Calu3 (cell line): ENCODE measurements at places on chromosomes 3 and 15. TPM values are rescaled to one million over a fixed set of nuclear protein-coding genes. Genes with fewer than 3 reads are reported as not detected.

TEX55 gene
- not detected in 2 replicates for total RNA-seq

ARHGEF26 gene
- 19.0 and 21.4 TPM in 2 replicates for total RNA-seq

PRSS50 gene
- total RNA-seq: not detected in 2 replicates

SH2D7 gene
- total RNA-seq: not detected in 2 replicates

SLC51B gene
- not detected in 2 replicates for total RNA-seq

CCNB2 gene
- total RNA-seq: 72.5 and 86.4 TPM in 2 replicates

RASL12 gene
- total RNA-seq: 0.12 and 0.39 TPM in 2 replicates

C3orf20 gene
- 0.28 and 0.39 TPM in 2 replicates for total RNA-seq

SLC15A2 gene
- total RNA-seq: 4.6 and 10.7 TPM in 2 replicates

ABCF3 gene
- total RNA-seq: 114 and 116 TPM in 2 replicates

CA12 gene
- total RNA-seq: 21.5 and 26.0 TPM in 2 replicates

GOLGA6L9 gene
- total RNA-seq: 5.8 and 6.9 TPM in 2 replicates

DPPA2 gene
- not detected in 2 replicates for total RNA-seq

LTK gene
- total RNA-seq: 0.24 and 0.32 TPM in 2 replicates

SEMA6D gene
- not detected in 2 replicates for total RNA-seq

DNA sequence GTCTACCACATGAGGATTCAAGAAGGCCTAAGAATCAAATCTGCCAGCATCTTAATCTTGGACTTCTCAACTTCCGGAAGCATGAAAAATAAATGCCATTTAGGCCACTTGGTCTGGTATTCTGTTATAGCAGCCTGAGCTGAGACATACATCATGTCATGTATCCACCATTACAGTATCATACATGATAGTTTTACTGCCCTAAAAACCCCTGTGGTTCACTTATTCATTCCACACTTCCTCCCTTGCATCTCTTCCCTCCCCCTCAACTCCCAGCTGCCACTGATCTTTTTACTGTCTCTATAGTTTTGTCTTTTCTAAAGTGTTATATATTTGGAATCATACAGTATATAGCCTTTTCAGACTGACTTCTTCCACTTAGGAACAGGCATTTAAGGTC, 161.8 kb downstream of the SNRK start:
- DNase-seq: no peak

DNA sequence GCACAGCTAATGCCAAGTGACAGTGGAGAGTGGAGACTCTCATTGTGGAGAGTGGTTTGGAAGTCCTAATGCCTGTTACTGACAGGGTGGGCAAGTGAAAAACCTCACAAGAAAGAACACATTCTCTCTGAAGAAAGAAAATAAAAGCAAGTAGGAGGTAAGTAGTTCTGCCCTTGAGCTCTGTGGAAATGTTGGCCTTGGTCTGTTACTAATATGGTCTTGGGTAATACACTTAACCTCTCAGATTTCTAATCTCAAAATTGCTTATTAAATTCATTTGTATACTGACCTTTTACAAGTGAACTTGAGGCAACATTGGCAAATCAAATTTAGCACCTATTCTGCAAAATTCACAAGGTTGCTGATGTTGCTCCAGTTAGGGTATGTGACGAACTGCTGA, 291.6 kb upstream of the CBLB start:
- no peak for DNase-seq

- no peak for DNase-seq
Measured at GRCh38 chr15:52232327-52232726, 41.1 kb upstream of the GNB5 start.

- DNase-seq: no peak
Measured at GRCh38 chr15:40367371-40367685, 9.3 kb downstream of the DISP2 start.

DNA sequence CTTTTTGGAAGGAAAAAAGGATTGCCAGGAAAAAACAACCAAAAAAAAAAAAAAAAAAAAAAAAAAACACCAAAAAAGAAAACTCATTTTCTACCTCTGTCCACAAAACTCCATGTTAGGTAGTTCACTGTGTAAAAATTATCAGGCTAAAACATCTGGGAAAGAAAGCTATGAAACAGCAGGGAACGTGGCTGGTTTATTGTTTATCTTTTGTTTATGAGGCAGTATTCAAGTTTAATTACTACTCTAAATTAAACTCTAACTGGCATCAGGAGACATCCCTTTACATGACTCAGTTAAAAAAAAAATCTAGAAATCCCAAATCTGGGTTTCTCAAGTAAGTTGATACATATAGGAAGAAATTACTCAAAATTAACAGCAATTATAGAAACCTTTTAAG, 21.8 kb downstream of the MEIS2 start:
- no peak for DNase-seq

DNA sequence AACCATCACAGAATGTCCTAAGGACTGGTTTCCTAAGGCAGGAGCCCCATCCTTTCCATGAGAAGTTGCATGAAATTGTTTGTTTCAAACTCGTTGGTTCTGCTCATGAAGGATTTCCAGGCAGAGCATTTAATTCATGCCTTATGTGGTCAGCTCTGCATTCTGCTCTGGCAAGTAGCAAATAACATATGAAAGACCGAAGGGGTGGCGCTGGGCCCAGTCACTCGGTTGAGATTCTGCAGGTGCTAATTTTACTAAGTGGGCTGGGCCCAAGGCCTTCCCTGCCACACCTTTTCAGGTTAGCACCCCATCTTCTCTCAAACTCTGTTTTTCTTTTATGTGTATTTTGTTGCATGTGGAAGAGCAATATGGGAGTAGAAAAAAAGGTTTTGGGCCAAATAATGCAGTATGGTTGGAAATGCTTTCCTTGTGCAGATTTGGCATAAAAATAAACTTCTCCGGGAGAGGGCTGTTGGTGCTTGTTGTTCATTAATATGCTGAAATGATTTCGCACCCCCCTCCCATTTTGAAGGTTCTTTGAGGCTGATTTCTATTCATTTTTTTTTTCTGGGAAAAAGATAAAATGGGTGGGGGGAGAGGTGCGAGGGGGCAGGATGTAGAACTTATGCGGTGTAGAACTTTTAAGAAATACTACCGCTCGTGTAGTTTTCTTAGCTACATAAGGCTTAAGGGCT, 182.9 kb upstream of the FEZF2 start:
- DNase-seq: no peak

- DNase-seq: no peak
Measured at GRCh38 chr3:22175947-22176346, 424.9 kb upstream of the ZNF385D start.

- no peak for DNase-seq
Measured at GRCh38 chr15:80052597-80053304, 6.7 kb upstream of the ZFAND6 start.

DNA sequence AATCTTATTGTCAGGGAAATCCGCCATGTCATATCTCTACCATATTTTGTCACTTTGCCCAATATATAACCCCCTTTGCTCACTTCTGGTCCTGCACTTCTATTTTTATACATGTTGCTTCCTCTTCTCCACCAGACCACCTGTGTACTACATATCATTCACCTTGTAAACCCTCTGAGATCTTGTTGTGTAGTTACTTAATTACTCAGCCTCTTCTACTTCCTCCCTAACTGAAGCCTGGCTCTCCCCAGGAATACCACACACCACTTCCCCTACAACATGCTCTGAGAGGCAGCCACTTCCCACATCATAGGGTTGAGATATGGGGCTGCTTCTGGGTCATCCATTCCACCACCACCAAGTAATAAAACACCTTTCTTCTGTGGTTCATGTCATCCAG, 10.0 kb downstream of the HEXA start:
- no peak for DNase-seq

DNA sequence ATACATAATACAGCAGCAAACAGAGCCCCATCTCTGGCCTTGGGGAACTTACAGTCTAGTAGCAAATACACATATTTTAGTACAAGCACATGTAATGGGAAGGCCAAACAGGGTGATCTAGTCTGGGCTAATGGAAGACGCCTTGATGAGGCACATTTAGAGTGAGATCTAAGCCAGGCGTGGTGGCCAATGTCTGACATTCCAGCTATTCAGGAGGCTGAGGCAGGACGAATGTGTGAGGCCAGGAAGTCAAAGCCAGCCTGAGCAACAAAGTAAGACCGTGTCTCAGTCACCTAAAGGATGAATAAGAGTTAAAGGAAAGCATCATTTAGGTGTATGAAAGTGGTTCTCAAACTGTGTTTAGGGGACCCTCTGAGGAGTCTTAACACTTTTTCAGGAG, 291.9 kb downstream of the MAGI1 start:
- DNase-seq: no peak

DNA sequence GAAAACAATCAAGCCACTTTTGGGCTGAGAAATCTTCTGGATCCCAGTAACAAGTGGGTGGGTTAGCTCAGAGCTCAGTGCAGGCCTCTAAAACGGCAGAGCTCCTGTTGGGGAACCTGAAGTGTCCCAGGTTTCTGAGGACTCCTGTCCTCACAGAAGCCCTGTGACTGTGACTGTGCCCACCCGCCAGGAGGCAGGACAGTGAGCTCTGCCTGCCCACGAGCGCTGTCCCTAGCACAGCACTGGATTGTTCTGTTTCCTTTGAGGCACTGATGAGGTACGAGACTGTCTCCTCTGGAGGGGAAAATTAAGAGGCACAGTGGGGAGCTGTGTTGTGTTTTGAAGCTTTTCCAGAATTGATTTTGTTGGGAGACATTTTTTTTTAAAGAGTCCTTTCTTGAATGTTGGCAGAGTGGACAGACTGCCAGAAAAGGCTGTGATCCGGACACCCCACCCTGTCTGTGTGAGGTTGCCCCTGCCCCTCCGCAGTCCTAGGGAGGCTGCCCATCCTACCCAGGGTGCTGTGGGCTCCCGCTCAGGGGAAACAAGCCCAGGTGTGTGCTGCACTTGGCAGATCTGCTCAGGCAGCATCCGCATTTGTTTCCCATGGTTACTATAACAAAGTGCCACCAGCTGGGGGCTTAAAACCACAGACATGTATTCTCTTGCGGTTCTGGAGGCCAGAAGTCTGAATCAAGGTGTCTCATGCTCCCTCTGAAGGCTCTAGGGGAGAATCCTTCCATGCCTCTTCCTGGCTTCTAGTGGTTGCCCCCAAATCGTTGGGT, 66.6 kb upstream of the LARS2 start:
- DNase-seq: no peak

GRCh38 chr3:142394921-142395622, 52.8 kb downstream of the XRN1 start:
- DNase-seq: no peak

- no peak for DNase-seq
Measured at GRCh38 chr3:13016083-13016720, 57.0 kb downstream of the IQSEC1 start.

GRCh38 chr3:65728138-65728537, 310.6 kb downstream of the MAGI1 start:
- DNase-seq: no peak

- no peak for DNase-seq
Measured at GRCh38 chr3:112568642-112569041, 6.8 kb downstream of the SLC35A5 start.

DNA sequence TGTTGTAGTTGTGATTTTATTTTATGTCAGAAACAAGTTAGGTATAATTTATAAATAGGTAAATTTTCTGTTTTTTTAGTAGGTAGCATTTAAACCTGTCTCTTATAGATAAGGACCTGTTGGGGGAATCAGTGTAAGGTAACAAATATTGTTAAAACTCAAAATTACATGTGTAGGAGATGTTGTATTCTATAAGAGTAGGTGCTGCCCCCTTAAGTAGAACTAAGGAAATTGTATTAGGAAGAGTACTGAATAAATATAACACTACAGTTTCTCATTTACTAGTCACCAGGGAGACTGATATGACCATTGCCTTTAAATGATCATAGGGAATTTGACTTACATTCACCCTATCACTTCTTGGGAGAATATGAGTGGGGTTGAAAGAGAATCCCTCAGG, 31.2 kb downstream of the SLC25A36 start:
- no peak for DNase-seq

DNA sequence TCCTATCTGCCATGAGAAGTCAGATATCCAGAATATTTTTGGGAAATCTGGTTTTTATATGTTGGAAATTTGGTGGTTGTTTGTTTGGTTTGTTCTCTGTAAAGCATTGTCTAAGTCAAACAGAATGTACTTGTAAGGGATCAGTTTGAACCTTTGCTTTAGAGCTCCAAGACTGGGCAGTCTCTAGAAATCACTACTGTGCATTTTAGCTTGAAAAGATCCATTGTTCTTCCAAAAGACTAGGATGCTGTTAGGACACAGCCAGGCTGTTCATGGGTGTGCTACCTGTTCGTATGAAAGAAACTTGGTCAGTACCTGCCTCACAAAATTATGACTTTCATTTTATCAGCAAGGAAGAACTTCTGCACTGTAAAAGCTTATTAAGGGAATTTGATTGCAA, 182.6 kb downstream of the WDR72 start:
- DNase-seq: no peak

GRCh38 chr3:46695177-46695961, 1.9 kb upstream of the ALS2CL start:
- DNase-seq: peak; percentile 41

DNA sequence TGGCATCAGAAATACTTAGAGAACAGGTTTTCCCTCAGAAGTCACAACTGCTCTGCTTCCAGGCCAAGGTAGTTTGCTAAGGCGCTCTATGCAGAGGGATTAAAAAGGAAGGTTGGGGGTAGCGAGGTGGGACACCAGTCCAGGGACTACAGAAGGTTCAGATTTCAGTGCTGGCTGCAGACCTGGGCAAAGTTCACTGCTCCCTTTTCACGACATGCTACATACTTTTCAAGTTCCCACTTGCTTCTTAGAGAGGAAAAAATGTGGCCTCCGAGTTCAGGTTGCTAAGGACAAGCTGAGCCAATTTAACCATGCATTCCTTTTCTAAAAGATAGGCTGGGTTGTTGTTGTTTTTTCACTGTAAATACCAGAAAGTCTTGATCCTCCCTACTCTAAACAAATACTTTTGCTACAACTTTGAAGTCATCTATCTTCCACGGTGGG, 158.6 kb upstream of the NR2F2 start:
- peak; percentile 55 for DNase-seq

DNA sequence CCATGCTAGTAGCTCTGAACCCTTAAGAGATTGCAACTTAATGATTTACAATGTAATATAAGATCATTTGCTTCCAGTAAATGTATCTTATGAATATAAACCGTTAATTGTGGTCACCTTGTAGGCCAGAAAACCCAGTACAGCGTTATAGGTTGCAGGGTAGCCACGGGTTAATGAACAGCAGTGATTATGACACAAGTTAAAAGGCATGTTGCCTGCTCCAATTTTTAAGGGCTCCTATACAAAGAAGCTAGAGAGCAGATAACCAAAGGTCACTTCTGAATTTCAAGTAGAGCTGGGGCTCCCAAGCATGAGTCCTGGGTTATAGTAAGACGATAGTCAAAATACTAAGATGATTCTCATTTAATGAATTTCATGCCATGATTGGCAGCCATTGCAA, 13.5 kb downstream of the GUCA1C start:
- DNase-seq: no peak

DNA sequence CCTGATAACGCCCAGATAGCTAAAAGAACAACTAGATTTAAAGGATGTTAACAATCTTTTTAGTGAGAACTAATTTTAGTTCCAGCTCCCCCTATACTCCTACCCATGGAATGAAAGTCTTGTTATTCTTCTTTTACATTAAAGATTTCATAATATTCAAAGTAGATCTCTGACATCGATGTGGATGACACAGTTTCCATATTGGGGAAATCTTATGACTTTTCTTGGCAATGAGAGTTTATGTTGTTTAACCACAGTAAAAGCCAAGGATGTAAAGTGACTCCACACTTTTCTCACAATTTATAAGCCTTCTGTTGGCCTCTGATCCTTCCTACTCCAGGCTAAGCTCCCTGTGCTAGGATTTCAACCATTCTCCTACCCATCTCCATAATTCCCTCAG, 332.6 kb upstream of the KCNMB2 start:
- no peak for DNase-seq
